NCI-H82 (cell line): ENCODE measurements at places on chromosomes 1 and 21.
A peak's percentile ranks its signal among the peaks of the same experiment; 100 is the strongest.

- no peak for DNase-seq
Measured at GRCh38 chr1:228022571-228023293, 15.9 kb downstream of the WNT3A start.

DNA sequence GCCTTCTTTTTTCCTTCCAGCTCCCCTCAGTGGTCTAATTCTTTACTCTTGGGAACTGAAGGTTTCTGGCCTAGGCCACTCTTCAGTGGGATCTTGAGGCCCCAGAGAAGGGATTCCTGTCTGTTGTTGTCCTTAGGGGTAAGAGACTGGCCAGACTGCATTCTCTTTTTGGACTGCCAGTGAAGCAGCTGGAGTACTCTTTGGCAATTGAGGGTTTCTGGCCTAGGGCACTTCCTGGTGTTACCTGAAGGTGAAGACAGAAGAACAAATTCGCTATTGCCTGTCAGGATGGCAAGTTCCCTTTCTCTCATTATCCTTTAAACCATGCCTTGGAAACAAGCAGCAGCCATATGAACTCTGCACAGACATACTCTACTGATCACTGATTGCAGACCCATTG is 286.6 kb upstream of the ZP4 start:
- DNase-seq: no peak

DNA sequence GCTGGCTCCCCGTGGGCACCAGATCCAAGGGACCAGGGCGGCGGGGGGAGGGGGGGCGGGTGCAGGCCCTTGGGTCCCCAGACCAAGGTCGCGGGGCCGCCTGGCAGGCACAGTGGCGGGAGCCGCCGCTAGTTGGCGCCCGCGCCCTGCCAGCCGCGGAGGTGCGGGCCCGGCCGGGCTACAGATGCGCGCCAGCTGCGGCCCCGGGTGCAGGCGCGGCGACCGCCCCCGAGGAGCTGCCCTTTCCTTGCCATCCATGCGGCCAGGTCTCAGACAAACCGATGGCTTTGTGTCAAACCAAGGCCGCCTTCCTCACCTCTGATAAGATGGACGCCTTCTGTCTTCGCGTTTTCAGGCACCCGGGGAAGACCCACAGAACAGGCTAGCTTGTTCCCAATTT is 2.2 kb upstream of the RUNX3 start:
- DNase-seq: peak; percentile 59

GRCh38 chr1:164780111-164780812 is 221.3 kb downstream of the PBX1 start:
- no peak for DNase-seq

GRCh38 chr1:161350671-161351070 is 17.0 kb downstream of the CFAP126 start:
- peak; percentile 40 for DNase-seq

DNA sequence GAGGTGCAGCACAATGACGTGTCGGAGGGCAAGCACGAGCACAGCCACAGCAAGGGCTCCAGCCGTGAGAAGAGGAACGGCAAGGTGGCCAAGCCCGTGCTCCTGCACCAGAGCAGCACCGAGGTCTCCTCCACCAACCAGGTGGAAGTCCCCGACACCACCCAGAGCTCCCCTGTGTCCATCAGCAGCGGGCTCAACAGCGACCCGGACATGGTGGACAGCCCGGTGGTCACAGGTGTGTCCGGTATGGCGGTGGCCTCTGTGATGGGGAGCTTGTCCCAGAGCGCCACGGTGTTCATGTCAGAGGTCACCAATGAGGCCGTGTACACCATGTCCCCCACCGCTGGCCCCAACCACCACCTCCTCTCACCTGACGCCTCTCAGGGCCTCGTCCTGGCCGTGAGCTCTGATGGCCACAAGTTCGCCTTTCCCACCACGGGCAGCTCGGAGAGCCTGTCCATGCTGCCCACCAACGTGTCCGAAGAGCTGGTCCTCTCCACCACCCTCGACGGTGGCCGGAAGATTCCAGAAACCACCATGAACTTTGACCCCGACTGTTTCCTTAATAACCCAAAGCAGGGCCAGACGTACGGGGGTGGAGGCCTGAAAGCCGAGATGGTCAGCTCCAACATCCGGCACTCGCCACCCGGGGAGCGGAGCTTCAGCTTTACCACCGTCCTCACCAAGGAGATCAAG is 107.5 kb upstream of the VAMP3 start:
- DNase-seq: no peak

DNA sequence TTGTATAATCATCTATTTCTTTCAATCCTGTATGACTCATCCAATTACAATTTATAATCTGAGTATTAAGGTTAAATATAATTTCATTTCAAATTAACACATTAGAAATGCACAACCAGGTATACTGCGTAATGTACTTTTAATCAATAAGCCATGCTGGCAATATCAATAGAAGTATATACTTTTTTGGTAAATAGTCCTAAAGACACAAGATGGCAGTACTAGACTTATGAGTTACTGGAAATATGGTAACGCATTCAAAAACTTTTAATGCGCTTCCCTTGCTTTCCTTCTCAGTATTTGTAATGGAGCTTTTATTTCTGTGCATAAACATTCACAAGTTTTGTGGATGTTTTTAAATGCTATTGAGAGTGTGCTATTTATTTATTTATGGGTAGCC is 1162.0 kb upstream of the TMPRSS15 start:
- no peak for DNase-seq

GRCh38 chr1:3060127-3060526 is 8.9 kb upstream of the PRDM16 start:
- DNase-seq: no peak

GRCh38 chr1:18539171-18539570 is 58.4 kb downstream of the KLHDC7A start:
- no peak for DNase-seq

- no peak for DNase-seq
Measured at GRCh38 chr1:247747616-247748015, 325 bp downstream of the OR14A2 start.

GRCh38 chr1:57072401-57073110 is 106.7 kb upstream of the C8B start:
- peak; percentile 16 for DNase-seq

DNA sequence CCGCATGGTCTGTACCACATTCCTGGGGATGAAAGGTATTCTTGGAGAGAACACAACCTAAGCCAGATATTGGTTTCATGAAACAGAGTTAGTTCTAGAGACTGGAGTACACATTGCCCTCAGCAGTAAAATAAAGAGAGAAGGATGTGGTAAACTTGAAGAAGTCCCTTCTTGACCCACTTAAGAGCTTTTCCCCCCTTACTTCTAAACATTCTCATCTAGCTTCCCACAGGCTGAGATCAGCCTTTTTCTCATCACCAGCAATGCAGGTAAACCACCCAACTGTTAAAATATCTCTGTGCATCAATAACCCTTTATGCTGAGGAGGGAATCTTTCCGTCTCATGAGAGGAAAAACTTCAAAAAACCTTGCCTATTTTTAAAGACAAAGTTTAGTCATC is 62.6 kb downstream of the SUSD4 start:
- no peak for DNase-seq

DNA sequence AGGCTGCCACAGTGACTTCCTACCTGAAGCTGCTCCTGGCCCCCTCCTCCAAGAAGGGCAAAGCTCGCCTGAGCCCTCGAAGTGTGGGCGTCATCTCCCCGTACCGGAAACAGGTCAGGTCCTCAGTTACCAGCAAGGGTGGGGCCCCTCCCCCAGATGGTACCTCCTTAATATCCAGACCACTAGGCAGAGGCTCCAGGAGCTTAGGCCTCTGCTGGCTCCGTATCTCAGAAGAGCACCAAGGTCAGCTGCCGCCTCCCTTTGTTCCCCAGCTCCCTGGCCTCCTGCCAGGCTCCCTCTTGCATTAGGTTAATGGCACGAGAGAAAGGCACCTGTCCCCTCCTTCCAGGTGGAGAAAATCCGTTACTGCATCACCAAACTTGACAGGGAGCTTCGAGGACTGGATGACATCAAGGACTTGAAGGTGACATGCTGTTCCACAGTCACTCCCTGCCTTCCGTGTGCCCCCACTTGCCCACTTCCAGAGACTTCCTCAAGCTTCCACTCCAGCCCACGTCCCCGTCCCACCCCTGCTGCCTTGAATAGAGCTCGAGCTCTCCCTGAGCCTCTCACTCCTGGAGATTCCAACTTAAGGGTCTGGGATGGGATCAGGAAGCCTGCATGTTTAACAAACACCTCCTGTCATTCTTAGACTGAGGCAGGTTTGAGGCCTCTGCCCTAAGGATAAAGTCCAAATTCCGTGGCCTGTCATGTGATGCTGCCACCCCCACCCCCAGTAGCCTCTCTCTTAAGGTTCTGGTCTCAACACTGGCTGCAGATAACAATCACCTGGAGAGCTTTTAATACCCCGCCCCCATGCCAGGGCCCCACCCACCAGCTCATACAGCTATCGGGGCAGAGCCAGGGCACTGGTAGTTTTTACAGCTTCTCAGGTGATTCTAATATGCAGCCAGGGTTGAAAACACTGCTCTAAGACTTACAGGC is 8.3 kb downstream of the RHOC start:
- DNase-seq: peak; percentile 46

DNA sequence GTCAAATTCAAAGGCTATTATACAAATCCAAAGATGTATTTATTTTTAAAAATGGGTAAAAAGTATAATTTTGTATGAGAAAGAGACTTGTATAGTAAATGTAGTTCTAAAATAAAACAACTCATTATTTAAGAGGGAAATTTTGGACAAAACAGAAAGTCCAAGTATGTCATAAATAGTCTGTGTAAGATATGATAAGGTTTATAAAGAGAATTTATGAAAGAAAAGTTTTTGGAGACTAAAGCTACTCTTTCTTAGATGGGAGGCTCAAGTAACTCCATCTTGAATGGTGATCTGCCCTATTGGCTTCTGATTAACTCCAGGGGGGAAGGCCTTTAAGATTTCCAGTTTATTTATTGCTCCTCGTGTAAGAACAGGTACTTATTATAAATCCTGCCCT is 14.7 kb upstream of the OR2T27 start:
- DNase-seq: peak; percentile 16

GRCh38 chr1:231584921-231585320 is 41.7 kb upstream of the DISC1 start:
- DNase-seq: no peak

GRCh38 chr1:51237351-51238033 is 1.4 kb downstream of the RNF11 start:
- no peak for DNase-seq

DNA sequence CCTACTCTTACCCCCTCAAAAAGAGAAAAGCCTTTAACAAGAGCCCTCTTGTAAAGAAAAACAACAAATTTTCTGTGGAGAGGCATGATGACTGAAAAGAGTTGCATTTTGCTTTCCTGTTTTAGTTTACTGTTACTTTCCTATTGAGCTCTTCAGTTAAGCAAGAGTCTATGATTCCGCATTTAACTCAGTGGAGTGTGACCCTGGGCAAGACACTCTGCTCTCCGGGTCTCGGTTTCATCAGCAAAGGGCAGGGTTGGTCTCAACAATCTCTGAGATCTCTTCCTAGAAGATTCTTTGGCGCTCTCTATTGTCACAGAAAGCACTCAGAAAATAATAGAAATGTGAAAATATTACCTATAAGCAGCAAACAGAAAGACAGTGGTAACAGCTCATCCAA is 175.7 kb downstream of the TGFBR3 start:
- no peak for DNase-seq

DNA sequence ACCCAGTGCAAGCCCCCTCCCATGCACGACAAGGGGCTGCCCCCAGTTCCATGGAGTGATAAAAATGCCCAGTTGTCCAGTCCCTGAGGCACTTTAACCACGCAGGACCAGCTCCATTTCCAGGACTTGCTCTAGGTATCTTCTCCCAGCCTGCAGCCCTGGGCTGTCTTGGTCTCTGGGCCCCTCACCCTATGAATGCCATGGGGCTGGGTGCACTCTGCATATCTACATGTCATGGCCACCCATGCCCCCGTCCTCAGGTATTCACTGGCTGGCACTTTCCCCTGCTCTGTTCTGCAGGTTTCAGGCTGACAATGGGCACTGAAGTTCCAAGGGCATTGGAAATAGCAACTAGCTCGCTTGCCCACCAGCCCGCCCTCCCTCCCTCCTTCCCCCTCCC is 19.6 kb upstream of the C1orf174 start:
- DNase-seq: no peak

GRCh38 chr1:98099501-98099900 is 178.7 kb upstream of the DPYD start:
- DNase-seq: no peak

GRCh38 chr1:56064705-56065104 is 514.7 kb downstream of the PLPP3 start:
- DNase-seq: no peak

- DNase-seq: no peak
Measured at GRCh38 chr1:167752219-167752985, 30.6 kb downstream of the MPZL1 start.

DNA sequence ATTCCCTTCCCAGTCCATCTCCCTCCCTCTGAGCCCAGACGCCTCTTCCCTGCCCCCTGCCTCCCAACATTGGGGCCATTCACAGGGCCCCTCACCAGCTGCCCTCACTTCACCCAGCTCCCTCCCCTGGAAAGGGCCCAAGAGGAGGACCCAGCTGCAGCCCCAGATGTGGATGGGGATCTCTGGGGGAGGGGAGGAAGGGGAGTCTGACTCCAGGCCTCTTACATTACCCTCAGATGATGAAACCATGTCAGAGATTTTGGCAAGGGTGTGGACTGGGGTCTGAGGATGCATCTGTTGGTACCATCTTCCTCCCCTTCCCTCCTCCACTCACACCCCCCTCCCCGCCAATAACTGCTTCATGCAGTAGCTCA is 1.1 kb upstream of the KIF21B start:
- DNase-seq: no peak

DNA sequence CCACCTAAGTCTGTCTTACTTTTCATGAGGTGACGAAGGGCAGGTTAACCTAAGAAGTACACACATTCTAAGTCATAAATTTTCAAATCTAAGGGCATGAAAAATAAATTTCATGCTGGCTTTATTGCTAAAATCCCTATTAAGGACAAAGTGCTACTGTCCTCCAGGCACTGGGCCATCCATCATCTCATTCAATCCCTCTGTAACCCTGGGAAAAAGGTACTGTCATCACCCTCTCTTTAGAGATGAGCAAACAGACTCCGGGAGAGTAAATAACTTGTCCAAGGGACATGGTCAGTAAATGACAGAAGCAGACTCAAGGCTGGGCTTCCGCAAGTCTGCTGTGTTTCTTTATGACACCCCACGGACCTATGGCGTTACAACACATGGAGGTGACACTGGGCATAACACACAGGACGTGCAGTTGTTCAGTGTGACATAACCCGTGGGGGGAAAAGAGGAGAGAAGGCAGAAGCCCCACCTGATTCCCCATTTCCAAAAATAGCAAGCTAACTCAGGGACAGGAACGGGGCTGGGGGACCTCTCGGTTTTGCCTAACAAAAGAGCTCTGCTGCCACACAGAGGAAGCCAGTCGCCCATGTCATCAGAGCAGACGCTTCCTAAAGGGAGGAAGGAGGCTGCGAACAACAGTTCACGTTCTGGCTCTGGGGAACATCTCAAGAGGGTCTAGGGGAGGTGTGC is 12.5 kb upstream of the SRM start:
- no peak for DNase-seq
